ENCODE measurements at places on chromosomes 16 and 17. TPM values are rescaled to one million over a fixed set of nuclear protein-coding genes. Genes with fewer than 3 reads are reported as not detected.

- no peak for DNase-seq
Measured at GRCh38 chr17:6100891-6101500, 30.8 kb downstream of the WSCD1 start.

DNA sequence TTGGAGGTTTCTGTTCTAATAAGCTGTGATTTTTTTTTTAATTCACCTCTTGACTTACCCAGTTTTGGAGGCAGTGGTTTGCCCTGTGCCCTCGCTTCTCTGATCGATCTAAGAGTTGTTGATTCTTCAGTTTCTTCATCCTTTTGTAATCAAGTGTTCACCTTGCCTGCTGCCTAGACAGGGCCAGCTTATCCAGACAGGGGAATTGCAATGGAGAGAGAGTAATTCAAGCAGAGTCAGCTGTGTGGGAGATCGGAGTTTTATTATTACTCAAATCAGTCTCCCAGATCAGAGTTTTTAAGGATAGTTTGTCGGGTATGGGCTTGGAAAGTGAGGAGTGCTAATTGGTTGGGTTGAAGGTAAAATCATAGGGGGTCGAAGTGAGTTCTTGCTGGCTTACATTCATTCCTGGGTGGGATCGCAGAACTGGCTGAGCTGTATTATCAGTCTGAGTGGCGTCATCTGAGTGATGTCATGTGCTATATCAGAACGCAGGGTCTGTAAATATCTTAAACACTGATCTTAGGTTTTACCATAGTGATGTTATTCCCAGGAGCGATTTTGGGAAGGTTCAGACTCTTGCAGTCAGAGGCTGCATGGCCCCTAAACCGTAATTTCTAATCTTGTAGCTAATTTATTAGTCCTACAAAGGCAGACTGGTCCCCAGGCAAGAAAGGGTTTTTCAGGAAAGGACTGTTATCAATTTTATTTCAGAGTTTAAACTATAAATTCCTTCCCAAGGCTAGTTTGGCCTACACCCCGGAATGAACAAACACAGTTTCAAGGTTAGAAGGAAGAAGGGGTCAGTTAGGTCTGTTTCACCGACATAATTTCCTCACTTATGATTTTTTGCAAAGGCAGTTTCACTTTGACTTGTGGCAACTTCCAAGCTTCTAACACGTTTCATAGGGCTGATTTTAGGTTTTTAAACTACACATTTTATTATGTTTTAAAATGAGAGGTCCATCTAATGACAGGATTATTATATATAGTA, 21.5 kb upstream of the KCNJ16 start:
- DNase-seq = no peak

- no peak for DNase-seq
Measured at GRCh38 chr16:82328881-82329469, 159.0 kb upstream of the MPHOSPH6 start.

GRCh38 chr16:12674071-12674470, 129.6 kb downstream of the CPPED1 start:
- DNase-seq = no peak

DNA sequence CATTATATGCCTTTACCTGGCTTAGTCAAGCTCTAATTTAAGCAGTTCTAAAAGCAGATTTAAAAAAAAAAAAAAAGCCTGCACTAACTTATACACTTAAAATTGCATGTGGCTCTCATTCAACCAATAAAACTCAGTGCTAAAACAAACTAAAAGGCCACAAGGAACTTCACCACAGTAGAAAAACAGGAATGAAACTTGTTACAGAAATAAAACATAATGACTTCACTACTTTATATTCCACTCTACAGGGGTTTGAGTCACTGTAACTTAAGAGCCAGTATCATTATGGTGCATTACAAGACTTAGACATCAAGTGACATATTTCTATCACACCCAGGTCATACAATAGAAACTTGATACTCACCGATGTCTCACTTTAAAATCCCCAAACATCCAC, 11.1 kb downstream of the CA10 start:
- DNase-seq = no peak

GRCh38 chr17:73250851-73251640, 10.6 kb downstream of the CPSF4L start:
- no peak for DNase-seq

DNA sequence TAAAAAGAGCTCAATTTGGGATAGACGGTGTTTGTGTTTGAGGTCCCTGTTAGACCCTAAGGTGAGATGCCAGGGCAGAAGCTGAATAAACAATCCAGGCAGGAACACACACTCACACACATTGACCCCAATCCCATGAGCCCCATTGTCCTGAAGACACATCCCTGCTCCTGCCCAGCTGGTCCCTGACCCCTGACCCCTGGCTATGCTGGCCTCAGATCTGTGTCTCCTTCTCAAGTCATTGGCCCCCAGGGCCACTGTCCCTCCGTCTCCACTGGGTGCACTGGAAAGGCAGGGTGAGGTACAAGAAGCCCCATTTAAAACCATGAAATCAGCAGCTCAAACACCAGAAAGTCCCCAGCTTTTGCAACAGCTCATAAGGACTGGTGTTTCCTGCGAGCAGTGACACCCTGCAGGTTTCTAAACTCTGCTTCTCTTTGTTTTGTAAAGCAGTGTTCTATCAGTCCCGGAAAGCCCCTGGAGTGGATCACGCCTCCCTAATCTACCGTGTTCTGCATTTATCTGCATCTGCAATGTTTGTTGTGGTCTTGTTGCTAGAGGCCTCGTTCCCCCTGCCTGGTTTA, 18.0 kb upstream of the ASGR2 start:
- DNase-seq = peak; percentile 58

DNA sequence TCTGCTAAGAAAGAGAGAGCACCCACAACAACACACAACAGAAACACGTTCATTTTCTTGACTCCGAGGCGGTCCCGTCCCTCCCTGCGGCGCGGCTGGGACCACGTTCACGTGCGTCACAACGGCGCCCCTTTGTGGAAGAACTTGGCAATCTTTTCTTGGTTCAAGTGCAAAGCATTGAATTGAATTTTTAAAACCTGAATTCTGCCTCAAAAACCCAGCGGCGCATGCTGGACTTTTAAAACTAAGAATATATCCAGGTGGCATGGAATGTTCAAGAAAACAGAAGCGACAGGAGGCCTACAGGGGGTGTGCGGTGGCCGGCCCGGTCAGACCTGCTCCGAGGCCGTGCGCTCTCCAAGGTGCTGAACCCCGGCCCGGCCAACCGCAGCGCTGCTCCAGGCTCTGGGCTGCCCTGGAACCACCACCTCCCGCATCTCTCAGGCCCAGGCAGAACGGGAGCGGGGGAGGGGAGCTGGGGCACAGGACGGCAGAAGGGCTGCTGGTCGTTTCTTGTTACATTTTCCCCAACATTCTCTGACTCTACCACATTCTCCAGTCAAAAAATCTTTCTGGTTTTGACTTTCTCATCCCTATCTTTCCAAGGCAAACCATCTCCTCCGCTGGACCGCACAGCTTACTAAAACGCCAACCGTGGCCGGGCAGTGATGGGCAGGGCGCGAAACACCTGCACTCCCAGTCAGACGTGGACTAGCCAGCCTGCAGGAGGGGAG, 3.4 kb upstream of the HEXD start:
- peak; percentile 74 for DNase-seq

DNA sequence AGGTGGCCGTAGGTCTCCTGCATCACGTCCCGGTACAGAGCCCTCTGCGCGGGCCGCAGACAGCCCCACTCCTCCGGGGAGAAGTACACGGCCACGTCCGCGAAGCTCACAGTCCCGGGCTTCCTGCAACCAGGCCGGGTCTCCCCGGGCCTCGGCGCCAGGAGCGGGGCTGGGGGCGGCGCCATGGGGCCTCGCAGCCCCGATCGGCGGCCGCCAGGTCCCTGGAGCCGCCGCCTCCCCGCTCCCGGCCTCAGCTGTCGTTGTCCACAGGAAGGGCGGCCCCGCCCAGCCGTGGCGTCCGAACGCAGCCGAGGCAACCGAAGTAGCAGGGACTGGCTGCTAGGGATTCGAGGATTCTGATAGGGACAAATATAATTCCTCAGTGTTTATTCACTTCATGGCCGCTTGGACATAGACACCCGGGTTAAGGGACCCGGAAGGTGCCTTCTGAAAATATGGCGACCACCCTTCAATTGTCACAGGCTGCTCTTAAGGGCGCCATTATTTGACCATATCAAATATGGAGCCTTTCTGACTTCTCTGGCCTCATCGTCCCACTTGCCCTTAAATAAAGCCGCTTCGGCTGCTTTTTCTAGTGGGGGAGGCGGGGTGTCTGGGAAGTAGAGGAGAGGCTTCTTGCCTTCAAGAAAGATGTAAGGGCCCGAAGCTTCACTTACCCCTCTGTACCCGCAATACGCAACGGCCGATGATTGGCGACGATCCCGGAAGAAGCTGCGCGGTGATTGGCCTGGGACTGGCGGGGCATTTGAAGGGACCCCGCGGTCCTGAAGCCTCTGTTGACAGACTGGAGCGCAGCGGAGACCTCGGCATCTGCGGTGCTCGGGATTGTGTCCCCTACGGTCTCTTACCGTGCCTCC, at the start of gene ZNF688:
Gene ZNF688, minus strand, starts transcription at position 270 of the 878 bp plus-strand sequence. Its CDS starts 85 bp downstream, at position 185.
- DNase-seq = peak; percentile 91

GRCh38 chr17:3961564-3962047, 2.6 kb downstream of the ATP2A3 start:
- DNase-seq = no peak

DNA sequence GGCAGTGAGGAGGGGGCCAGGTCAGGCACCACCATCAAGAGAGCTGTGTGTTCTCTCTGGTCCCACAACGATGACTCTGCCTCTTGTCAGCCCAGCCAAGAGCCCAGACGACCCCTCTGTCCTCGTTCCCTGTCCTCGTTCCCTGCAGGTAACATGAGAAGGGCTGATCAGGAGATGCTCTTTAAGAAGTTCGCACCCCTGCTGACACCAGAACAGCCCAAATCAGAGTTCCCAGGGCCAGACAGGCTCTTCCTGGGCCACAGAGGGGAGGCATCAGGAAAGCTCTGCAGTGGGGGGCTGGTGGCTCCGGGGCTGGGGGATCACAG, 13.5 kb upstream of the DNAI2 start:
- DNase-seq = no peak

DNA sequence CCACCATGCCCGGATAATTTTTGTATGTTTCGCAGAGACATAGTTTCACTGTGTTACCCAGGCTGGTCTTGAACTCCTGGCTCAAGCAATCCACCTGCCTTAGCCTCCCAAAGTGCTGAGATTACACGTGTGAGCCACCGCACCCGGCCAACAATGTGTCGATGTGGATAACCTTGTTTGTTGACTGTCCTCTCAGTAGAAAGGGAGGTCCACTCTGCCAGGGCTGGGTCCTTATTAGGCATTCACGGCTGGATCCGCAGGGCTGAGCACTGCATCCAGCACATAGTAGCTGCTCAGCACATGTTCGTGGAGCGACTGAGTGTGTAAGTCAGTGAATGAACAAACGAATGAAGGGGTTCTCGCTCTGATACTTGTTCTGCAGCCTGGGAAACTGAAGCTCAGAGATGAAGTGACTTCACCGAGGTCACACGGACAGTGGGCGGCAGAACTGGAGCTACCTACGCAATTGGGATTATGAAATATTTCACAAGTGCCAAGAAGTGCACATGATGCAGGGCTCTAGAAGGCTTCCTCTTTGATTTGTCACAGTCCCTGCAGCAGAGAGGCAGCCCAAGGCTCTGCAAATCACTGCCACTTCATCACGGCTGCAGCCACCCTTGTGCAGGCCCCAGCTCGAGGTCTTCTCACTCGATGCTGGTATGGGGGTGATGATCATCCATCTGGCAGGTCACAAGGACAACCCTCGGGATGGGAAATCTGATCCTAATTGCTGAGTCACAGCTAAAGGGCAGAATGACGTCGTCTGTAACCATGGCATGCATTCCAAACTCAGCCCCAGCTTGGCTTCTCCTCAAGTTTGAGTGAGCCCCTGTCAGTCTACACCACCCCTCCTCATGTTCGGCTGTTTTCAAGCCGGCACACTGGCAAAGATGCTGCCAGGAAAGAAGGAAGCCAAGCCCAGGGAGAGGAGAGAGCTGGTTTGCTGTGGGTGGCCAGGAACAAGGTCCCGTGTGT, 28.0 kb upstream of the SNN start:
- peak; percentile 91 for DNase-seq

- no peak for DNase-seq
Measured at GRCh38 chr17:66578781-66579489, 256.0 kb upstream of the CACNG5 start.

- no peak for DNase-seq
Measured at GRCh38 chr17:59049798-59050197, 56.9 kb downstream of the TRIM37 start.

The ZDHHC1 gene
- 4.0 TPM for total RNA-seq

The CRLF3 gene
- 5.1 TPM for total RNA-seq

The KRTAP2-3 gene
- total RNA-seq = not detected

The KRTAP9-8 gene
- total RNA-seq = not detected

The CHP2 gene
- total RNA-seq = not detected

The FNDC8 gene
- not detected for total RNA-seq

The DLX4 gene
- not detected for total RNA-seq
